Occipital lobe (tissue), 3 donors: ENCODE measurements at places on chromosomes 3 and 15.

DNA sequence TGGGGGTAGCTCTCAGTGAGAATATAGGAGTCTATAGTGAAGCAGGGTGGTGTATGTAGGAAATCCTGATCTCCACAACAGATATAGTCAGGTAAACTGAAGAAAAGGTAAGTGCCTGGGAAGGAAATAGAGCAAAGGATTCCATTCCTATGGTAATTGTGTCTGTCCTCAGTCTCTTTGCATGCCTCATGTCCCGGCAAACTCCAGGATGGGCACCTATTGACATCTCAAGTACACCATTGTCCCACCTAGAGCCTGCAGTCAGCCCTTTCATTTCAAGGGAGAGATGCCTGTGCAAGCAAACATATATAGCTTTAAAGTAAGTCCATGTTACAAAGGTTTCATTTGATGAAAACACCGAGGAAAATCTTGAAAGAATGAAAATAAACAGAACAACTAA is 257.7 kb upstream of the AZI2 start:
- no peak for DNase-seq

- no peak for DNase-seq
These were observed 288.3 kb downstream of the TLE3 start for GRCh38 chr15:69809421-69809820.

DNA sequence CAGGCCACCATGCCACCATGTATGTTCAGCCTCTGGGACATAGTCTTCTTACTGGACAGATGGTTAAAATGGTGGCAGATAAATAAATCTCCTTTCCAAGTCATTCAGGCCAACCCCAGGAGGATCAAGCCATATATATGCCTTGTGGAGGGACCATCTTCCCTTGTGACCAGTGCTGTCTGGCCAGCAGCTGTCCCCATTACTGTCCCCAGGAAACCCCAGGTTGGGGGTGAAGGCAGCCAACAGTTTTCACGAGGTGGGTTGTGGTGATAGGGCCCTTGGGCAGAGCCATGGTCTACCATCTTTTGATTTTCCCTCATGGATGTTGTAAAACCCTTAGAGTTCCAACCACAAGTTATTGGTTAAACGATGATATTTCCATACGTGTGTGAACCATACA is 48.7 kb upstream of the PCSK6 start:
- DNase-seq = no peak

GRCh38 chr3:124597273-124597672 is 133.0 kb upstream of the UMPS start:
- no peak for DNase-seq
